Hematopoietic multipotent progenitor cell treated with erythropoietin and hydrocortisone succinate and interleukin-3 and kit ligand, for 4 days (in vitro differentiated cells): ENCODE measurements at places on chromosomes 3 and 15.

DNA sequence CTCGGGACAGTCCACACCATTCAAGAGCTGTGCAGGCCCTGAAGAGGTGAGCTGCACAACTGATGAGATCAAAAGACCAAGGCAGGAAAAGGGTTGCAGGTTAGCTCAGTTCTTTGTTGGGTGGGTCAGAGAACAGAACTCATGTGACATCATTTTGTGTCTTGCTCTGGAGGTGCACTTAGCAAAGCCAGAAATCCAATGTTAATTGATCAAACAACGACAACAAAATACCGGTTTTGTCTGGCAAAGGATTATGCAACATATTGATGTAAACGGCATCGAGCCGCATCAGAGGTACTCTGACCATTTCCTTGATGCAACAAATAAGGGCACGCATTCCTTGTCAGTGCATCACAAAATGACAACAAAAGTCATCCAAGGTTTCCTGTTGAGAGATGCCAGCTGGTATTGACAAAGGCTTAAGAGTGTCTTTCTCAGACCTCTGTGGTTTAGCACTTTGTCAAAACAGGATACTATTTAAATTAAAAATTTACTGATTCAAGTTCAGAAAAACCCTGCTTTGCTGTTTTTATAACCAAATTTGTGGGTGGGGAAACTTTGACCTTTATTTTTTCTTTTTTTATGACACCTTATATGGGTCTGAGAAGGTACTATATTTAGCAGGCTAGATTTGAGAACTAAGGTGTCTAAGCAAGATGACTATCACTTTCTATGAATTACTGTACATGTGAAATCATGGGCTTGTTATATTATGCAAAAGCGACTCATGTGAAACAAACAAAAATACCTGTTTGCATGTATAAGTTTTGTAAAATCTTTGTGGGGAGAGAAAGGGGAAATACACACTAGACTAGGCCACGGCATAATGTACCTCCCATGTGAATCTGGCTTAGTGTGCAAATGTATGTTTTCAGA lies 496.1 kb downstream of the FOXP1 start:
- DNase-seq = no peak

- DNase-seq = no peak
These were observed 125.5 kb downstream of the NSMCE3 start for GRCh38 chr15:29143909-29144635.

GRCh38 chr15:74322558-74323180 lies 44.8 kb downstream of the CYP11A1 start:
- DNase-seq = peak; percentile 80

DNA sequence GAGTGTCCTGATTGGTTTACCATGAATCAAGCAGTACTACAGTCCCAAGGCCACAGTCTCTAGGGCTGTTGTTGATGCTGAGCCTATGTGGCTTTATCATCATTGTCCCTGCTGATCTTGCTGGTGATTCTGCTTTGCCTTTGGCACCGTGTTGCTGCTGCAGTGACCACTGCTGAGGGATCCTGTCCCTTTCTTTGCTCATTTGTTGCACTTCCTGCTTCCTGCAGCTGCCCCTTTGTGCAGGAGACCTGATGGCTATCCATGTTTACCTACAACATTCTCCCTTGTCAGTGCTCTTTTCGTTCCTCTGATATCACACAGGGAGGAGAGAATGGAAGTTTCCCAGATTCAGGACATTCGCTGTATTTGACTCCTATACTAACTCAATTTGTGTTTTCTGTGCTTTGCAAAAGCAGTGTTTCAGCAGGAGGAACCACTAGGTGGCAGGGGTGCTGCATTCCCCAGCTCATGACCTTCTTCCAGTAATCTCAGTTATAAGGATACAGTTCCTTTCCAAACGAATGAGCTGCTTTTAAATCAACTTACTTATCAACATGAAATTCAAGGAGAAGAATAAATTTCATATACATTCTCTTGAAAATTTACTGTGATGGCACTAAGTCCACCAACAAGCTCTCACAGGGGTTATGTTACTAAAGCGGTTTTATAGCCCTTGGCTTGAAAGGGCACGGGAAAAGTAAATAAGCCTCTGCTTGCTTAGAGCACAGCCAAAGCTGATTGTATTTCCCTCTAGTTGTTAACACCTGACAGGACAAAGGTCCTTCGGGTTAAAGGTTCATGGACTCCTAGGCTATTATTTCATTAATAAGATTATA lies 9.7 kb upstream of the THUMPD3 start:
- peak; percentile 85 for DNase-seq
